Dermis blood vessel endothelial cell (primary cell): ENCODE measurements at places on chromosomes 11 and 22. TPM values are rescaled to one million over a fixed set of nuclear protein-coding genes. Genes with fewer than 3 reads are reported as not detected.

The TXN2 gene
- total RNA-seq = 22.0 and 30.3 TPM in 2 replicates

The MMP10 gene
- 5.0 and 7.3 TPM in 2 replicates for total RNA-seq

The DEUP1 gene
- total RNA-seq = not detected in 2 replicates

The ARHGAP20 gene
- total RNA-seq = 1.0 and 1.5 TPM in 2 replicates

The MS4A6A gene
- total RNA-seq = 1.3 and 6.0 TPM in 2 replicates

The KCNQ1 gene
- 0.34 TPM in 1 of 2 replicates, not detected in the other for total RNA-seq

The DGCR6 gene
- total RNA-seq = 0.33 and 3.9 TPM in 2 replicates

The CARS1 gene
- total RNA-seq = 40.7 and 46.0 TPM in 2 replicates

The MYO18B gene
- total RNA-seq = 0.17 TPM in 1 of 2 replicates, not detected in the other

The OR52L1 gene
- not detected in 2 replicates for total RNA-seq

The GAB4 gene
- not detected in 2 replicates for total RNA-seq

The BTG4 gene
- total RNA-seq = not detected in 2 replicates

The OR10D3 gene
- not detected in 2 replicates for total RNA-seq

The PES1 gene
- total RNA-seq = 67.2 and 98.6 TPM in 2 replicates

The JOSD1 gene
- 98.4 and 117 TPM in 2 replicates for total RNA-seq

The KCNC1 gene
- total RNA-seq = not detected in 2 replicates

The SYCE3 gene
- not detected in 2 replicates for total RNA-seq

The UCP3 gene
- 0.28 and 0.34 TPM in 2 replicates for total RNA-seq

The SYT7 gene
- 0.51 and 3.0 TPM in 2 replicates for total RNA-seq

The OR8A1 gene
- total RNA-seq = not detected in 2 replicates

The HBG2 gene
- not detected in 2 replicates for total RNA-seq

The P2RX3 gene
- total RNA-seq = not detected in 2 replicates

The NLRP6 gene
- total RNA-seq = not detected in 2 replicates

The ST14 gene
- 0.14 and 0.34 TPM in 2 replicates for total RNA-seq

The ANGPTL5 gene
- 0.09 TPM in 1 of 2 replicates, not detected in the other for total RNA-seq

The B4GALNT4 gene
- 0.42 and 5.6 TPM in 2 replicates for total RNA-seq

The PKP3 gene
- 0.09 and 0.68 TPM in 2 replicates for total RNA-seq

The TUBGCP6 gene
- 28.5 and 38.1 TPM in 2 replicates for total RNA-seq

The VPS26B gene
- 40.7 and 42.0 TPM in 2 replicates for total RNA-seq

The DEPDC7 gene
- total RNA-seq = 0.17 and 0.37 TPM in 2 replicates

The PRAME gene
- not detected in 2 replicates for total RNA-seq

The RNF215 gene
- total RNA-seq = 15.1 and 29.3 TPM in 2 replicates

The DSCAML1 gene
- under 0.01 TPM in 1 of 2 replicates, not detected in the other for total RNA-seq
